ENCODE measurements at places on chromosomes 2 and 18.

- no peak for DNase-seq
These were observed 396.4 kb upstream of the LRRTM1 start for GRCh38 chr2:80700961-80701360.

GRCh38 chr2:97758131-97758705, 44.8 kb downstream of the ZAP70 start:
- DNase-seq: no peak

GRCh38 chr2:30194421-30194820, 36.9 kb upstream of the LBH start:
- DNase-seq: no peak

DNA sequence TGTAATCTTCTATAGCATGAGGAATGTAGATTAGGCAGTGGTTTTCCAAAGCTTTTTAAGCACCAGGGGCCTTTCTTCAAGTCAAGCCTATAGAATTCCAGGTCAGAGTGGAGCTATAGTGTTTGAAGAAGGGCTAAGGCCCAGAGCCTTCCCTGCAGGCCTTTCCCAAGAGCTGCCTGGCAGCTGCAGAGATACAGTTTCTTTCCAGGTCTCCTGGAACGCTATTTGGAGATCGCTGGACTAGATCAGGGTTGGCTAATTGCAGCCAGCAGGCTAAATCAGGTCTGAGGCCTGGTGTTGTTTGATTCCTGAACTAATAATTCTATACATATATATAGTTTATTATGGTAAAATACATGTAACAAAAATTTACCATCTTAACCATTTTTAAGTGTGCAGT, 319.0 kb upstream of the SPRED2 start:
- peak; percentile 37 for DNase-seq

DNA sequence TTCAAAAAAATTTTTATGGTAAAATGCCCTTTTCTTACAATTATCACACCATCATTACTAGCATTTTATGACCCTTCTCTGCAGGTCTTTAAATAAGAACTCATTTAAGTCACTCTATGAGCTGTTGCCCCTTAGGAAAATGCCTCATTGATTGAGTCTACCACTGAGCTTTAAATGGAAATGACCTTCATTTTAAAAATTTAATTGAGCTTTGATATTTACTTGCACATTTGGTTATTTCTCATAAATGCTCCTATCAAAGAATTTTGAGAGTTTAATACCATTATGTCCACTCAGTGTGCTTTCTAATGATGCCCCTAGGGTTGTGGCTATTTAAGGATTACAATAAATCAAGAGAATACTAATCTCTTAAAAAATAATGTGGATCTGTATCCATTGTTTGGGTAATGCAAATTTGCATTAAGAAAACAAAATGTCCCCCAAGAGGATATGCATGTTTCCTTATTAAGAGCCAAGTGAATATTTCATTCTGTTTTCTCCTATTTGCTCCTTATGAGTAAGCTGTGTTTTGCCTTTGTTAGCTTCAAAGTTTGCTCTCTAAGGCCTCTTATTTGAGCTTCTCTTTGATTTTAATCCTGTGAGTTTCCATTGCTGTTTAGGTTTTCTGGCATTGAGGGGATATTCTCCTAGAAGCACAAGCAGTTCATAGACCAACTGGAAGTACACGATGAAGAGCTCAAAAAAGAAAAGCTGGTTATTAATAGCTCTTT, 69.8 kb downstream of the CERS6 start:
- DNase-seq: no peak

DNA sequence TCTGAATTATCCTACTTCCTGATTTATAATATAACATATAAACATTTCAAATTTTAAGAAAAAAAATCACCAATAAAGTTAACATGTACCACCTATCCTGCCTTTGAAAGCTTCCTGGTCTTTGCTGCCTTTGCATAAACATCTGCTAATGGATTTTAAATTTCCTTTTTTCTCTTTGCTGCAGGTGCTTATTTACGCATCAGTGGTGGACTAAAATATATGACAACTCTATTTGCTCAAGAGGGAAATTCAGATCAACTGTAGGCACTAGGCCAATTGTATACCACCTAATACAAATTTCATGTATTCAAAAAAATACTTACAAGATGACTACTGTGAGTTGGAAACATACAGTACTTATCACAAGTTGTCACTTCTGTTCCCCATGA, 57.2 kb downstream of the RAD51AP2 start:
- DNase-seq: no peak

Data from SK-N-SH (cell line).